ENCODE measurements at places on chromosomes 13 and 19. TPM values are rescaled to one million over a fixed set of nuclear protein-coding genes. Genes with fewer than 3 reads are reported as not detected.

The CEACAM19 gene
- total RNA-seq: 2.8 TPM

DNA sequence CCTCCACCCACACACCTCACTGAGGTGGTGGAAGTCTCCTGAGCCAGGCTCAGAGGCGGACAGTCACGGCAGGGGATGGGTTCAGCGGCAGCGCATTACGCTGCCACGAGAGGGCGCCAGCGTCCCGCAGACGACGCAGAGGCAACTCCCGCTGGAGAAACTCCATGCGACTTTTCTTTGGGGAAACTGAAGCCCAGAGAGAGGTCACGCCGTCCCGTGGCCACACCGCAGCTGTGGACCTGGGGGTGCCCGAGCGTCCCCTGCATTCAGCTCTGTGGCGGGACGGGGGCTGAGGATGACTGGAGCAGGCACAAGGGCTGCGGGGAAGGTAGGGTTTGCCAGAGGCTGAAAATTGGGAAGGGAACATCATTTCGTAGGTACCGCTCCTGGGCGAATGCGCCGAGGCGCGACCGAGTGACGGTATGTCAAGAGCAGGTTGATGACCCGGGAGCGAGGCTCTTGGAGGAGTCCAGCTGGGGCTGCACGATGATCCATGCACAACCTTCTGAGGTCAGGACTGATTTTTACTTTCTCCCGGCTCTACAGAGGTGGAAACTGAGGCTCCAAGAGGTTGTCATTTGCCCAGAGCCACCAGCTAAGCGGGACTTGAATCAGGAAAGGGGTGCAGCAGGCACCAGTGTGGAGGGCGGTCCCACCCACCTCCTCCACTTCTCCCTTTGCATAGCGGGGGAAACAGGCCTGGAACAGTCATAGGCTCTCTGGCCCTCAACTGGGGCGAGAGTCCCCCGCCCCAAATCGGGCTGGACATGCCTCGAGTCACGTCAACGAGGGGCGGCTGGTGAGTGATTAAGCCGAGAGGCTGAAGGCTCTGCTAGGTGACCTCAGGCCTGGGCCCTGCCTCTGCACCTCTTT is 690 bp upstream of the ARRDC2 start:
- DNase-seq: peak; percentile 88
- peaks cover 5% of the 10 kb centered on the region for H3K36me3 ChIP-seq
- peaks cover 6% of the 10 kb centered on the region for H3K27me3 ChIP-seq
- H3K27ac ChIP-seq: peak overlapping the region; percentile 90
- peak overlapping the region; percentile 55 for H3K4me3 ChIP-seq
- peaks cover 16% of the 10 kb centered on the region for H3K4me1 ChIP-seq

The CEACAM3 gene
- total RNA-seq: 0.09 TPM

DNA sequence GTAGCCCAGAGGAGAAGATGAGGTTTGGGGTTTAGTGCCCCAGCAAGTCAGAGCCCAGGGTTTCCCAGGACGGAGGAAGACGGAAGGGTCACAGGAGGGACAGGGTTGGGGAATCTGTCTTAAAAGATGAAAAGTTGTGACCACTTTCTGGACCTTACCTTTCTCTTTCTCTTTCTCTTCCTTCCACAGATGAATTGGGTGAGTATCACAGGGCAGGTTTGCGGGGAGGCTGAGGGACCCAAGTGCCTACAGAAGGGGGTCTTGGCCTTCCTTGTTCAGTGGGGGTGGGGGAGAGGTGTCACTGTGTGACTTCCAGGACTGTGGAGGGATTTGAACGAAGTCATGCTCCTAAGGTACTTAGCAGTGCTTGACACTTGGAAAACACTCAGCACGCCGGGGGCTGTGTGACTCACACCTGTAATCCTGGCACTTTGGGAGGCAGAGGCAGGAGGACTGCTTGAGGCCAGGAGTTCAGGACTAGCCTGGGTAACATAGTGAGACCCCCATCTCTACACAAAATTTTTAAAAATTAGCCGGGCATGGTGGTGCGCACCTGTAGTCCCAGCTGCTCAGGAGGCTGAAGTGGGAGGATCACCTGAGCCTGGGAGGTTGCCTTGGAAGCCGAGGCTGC is 8.5 kb downstream of the RELB start:
- H3K4me3 ChIP-seq: no peak overlapping the region
- DNase-seq: no peak

GRCh38 chr13:20411638-20412342 is 113.9 kb downstream of the CRYL1 start:
- peaks cover 18% of the 10 kb centered on the region for H3K27me3 ChIP-seq
- no peak overlapping the region for H3K27ac ChIP-seq
- no peak overlapping the region for H3K4me3 ChIP-seq
- H3K4me1 ChIP-seq: peaks cover 4% of the 10 kb centered on the region
- DNase-seq: no peak

DNA sequence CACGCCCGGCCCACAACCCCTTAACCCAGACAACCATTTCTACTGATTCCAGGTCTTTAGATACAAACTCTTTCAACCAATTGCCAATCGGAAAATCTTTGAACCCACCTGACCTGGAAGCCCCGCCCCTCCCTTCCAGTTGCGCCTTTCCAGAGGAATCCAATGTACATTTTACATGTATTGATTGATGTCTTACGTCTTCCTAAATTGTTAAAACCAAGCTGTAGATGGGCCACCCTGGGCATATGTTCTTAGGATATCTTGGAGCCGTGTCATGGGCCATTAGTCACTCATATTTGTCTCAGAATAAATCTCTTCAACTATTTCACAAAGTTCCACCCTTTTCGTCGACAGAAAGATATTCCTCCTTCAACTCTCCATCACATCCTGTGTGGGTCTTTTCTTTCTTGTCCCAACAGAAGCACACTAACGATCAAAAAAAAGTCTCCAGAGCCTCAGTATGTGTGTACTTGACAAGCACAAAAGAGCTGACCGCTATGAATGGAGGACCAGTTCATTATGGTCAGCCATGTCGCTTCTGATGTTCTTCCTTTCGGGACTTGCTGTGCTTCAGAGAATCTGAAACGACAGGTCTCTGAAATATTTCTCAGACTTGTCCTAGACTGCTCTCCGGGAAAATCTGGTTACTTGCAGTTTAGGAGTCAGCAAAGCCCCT is 601 bp upstream of the ZNF749 start:
- peaks cover 15% of the 10 kb centered on the region for H3K36me3 ChIP-seq
- peak overlapping the region; percentile 45 for H3K27ac ChIP-seq
- peaks cover 10% of the 10 kb centered on the region for H3K4me1 ChIP-seq
- no peaks in the 10 kb centered on the region for H3K27me3 ChIP-seq
- DNase-seq: no peak

DNA sequence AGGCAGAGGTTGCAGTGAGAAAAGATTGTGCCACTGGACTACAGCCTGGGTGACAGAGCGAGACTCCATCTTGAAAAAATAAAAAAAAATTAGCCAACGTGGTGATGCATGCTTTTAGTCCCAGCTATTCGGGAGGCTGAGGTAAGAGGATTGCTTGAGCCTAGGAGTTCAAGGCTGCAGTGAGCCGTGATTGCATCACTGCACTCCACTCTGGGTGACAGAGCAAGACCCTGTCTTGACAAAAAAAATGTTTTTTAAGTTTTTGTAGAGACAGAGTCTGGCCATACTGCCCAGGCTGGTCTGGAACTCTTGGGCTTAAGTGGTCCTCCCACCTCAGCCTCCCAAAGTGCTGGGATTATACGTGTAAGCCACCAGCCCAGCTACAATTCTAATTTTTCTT is 22.4 kb upstream of the LSM14A start:
- no peak overlapping the region for H3K4me3 ChIP-seq
- no peaks in the 10 kb centered on the region for H3K4me1 ChIP-seq
- no peak overlapping the region for H3K27ac ChIP-seq
- H3K27me3 ChIP-seq: no peaks in the 10 kb centered on the region
- no peak for DNase-seq

GRCh38 chr13:68944272-68944671 is 1163.4 kb upstream of the ATXN8OS start:
- H3K27ac ChIP-seq: no peak overlapping the region
- no peak overlapping the region for H3K4me3 ChIP-seq
- H3K27me3 ChIP-seq: no peaks in the 10 kb centered on the region
- no peaks in the 10 kb centered on the region for H3K36me3 ChIP-seq

The IGFLR1 gene
- 2.1 TPM for total RNA-seq

DNA sequence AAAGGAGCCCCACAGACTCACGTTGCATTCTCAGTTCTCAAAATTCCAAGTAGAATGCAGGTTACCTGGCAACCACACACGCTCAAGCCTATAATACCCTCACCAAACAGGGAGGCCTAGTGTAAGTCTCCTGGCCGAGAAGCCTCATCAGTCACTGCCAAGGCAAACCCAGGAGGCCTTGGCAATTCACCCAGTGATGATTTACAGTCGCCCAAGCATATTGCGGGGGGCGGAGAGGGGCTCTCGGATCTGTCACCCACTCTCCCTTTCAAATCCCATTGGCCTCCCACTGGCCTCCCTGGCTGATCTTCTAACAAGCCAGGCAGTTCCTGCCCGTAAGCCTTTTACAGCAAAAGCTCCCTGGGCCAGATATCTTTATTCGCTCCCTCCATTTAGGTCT is 1.1 kb downstream of the AKAP8L start:
- DNase-seq: peak; percentile 27
- H3K27me3 ChIP-seq: no peaks in the 10 kb centered on the region
- peaks cover 55% of the 10 kb centered on the region for H3K4me1 ChIP-seq

- DNase-seq: peak; percentile 52
- H3K4me1 ChIP-seq: peaks cover 16% of the 10 kb centered on the region
- H3K27me3 ChIP-seq: no peaks in the 10 kb centered on the region
- H3K27ac ChIP-seq: no peak overlapping the region
- H3K4me3 ChIP-seq: no peak overlapping the region
Observed at GRCh38 chr19:17496337-17496997, 15.0 kb upstream of the PGLS start.

The C19orf67 gene
- 0.18 TPM for total RNA-seq

- no peaks in the 10 kb centered on the region for H3K36me3 ChIP-seq
Observed at GRCh38 chr13:78524936-78525335, 78.4 kb downstream of the POU4F1 start.

Measured in muscle of leg (tissue), 16 donors.